Activated CD4-positive, alpha-beta memory T cell treated with anti-CD3 and anti-CD28 coated beads for 36 hours (primary cell): ENCODE measurements at places on chromosomes 12 and 14. TPM values are rescaled to one million over a fixed set of nuclear protein-coding genes. Genes with fewer than 3 reads are reported as not detected.

- H3K36me3 ChIP-seq, result peaks cover 35% of the 10 kb centered on the region
- H3K4me1 ChIP-seq, result peaks cover 23% of the 10 kb centered on the region
- H3K27ac ChIP-seq, result no peak overlapping the region
- peaks cover 8% of the 10 kb centered on the region for H3K27me3 ChIP-seq
Measured at GRCh38 chr12:113155646-113156045, 6.1 kb downstream of the CFAP73 start.

DNA sequence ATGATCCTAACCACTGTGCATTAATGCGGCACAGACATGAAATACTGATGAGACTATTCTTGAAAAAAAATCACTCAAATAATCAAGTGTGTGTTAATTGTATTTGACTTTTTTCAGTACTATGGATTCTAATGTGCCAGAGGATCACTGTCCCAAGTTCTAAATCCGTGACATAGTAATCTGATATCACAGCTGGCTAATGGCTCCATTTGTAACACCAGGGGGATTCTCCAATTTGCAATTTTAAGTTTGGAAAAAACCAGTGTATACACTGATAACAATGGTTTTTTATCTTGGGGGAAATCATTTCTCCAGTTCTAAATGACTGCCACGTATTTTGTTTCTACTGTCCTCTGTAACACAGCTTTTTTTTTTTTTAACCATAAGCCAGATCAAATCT is 33.0 kb downstream of the MPHOSPH9 start:
- H3K4me3 ChIP-seq, result no peak overlapping the region
- H3K4me1 ChIP-seq, result peaks cover 17% of the 10 kb centered on the region
- DNase-seq, result no peak
- peak overlapping the region; percentile 53 for H3K27ac ChIP-seq
- H3K36me3 ChIP-seq, result peaks cover 37% of the 10 kb centered on the region

- H3K4me3 ChIP-seq, result no peak overlapping the region
- H3K27me3 ChIP-seq, result no peaks in the 10 kb centered on the region
- H3K4me1 ChIP-seq, result peaks cover 10% of the 10 kb centered on the region
- peaks cover 52% of the 10 kb centered on the region for H3K36me3 ChIP-seq
Measured at GRCh38 chr12:21471294-21471693, 30.1 kb downstream of the RECQL start.

SERPINA12 gene
- not detected for total RNA-seq

ABCD2 gene
- total RNA-seq, result 4.8 TPM

- peak overlapping the region; percentile 98 for H3K4me3 ChIP-seq
- H3K36me3 ChIP-seq, result peaks cover 32% of the 10 kb centered on the region
- H3K4me1 ChIP-seq, result peaks cover 60% of the 10 kb centered on the region
- DNase-seq, result peak; percentile 44
- H3K27ac ChIP-seq, result peak overlapping the region; percentile 87
Measured at GRCh38 chr12:111842556-111843396, 748 bp downstream of the MAPKAPK5 start.

DNA sequence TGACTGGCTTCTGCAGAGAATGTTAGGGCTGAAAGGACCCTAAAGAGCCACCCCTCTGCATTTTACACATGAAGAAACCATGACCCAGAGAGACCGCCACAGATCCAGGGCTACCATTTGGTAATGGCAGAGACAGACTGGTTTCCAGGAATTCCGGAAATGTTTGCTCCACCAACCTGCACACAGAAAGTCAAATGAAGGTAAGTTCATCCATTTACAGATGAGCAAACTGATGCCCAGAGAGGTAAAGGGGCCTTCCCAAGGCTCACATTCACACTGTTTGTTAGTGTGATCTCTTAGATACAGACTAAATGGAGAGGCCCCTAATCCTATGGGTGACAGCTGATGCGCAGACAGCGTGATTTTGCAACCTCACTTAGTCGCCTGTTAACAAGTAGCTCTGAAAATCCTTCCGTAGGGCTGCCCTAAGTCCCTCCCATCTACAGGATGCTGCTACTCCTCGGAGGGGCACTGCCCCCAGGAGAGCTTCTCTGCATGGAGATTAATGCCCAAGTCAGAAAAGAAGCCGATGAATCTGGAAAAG is 33.8 kb downstream of the ZFP36L1 start:
- DNase-seq, result no peak
- no peaks in the 10 kb centered on the region for H3K36me3 ChIP-seq
- no peak overlapping the region for H3K4me3 ChIP-seq
- H3K4me1 ChIP-seq, result peaks cover 8% of the 10 kb centered on the region
- no peaks in the 10 kb centered on the region for H3K27me3 ChIP-seq

KRT3 gene
- not detected for total RNA-seq

GRCh38 chr14:104970231-104971068 is 7.7 kb downstream of the AHNAK2 start:
- no peak overlapping the region for H3K27ac ChIP-seq
- no peak for DNase-seq

SLC17A8 gene
- total RNA-seq, result not detected

- no peak overlapping the region for H3K27ac ChIP-seq
- H3K27me3 ChIP-seq, result no peaks in the 10 kb centered on the region
- no peak overlapping the region for H3K4me3 ChIP-seq
- no peak for DNase-seq
- H3K4me1 ChIP-seq, result peaks cover 2% of the 10 kb centered on the region
- H3K36me3 ChIP-seq, result peaks cover 6% of the 10 kb centered on the region
Measured at GRCh38 chr12:98674841-98675240, 29.8 kb downstream of the APAF1 start.

IL26 gene
- total RNA-seq, result 2.1 TPM

GRCh38 chr14:68193970-68194681 is 374.5 kb downstream of the RAD51B start:
- no peaks in the 10 kb centered on the region for H3K36me3 ChIP-seq
- H3K27ac ChIP-seq, result no peak overlapping the region
- no peak for DNase-seq
- H3K4me3 ChIP-seq, result no peak overlapping the region

GRCh38 chr12:12481631-12482030 is 81.0 kb downstream of the DUSP16 start:
- H3K27ac ChIP-seq, result peak overlapping the region; percentile 99
- H3K4me1 ChIP-seq, result peaks cover 73% of the 10 kb centered on the region
- H3K27me3 ChIP-seq, result no peaks in the 10 kb centered on the region
- peaks cover 73% of the 10 kb centered on the region for H3K36me3 ChIP-seq
- peak; percentile 56 for DNase-seq

CLMN gene
- total RNA-seq, result 0.92 TPM

TSPAN11 gene
- total RNA-seq, result not detected

SMCO3 gene
- total RNA-seq, result not detected

DNA sequence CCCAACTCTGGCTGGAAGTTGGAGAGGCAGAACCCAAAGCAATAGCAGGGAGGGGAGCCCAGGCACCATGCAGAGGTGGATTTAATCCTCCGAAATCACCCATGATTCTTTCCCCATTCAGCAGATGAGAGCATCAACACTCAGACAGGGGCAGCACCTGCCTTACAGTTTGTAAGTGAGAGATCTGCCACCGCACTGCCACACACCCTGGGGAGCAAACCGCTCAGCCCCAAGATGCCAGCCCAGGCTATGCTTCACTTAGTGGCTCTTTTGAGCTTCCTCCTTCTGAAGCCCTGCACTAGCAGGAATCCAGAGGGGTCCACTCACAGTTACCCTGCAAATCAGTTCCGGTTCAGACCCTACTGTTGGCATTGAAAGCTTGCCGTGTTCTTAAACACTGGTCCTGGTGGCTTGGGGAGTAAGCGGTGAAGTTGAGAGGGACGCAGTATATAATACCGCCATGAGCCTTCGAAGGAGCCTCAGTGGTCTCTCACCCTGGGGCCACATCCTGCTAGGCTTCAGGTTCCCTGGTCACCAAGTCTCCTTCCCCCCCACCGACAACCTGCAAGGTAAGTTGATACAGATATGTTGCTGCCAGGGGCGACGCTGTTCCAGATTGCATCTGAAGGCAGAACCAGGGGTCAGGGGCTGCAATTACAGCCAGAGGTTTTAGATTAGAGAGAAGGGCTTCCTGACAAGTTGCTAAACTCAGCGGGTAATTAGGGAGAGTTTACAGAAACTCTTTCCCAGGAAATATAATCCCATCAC is 72.0 kb upstream of the CCND2 start:
- no peak overlapping the region for H3K27ac ChIP-seq
- no peaks in the 10 kb centered on the region for H3K36me3 ChIP-seq
- DNase-seq, result no peak

PIGH gene
- total RNA-seq, result 17.1 TPM

KCTD10 gene
- total RNA-seq, result 40.3 TPM

GRCh38 chr12:31801872-31802271 is 73.1 kb upstream of the AMN1 start:
- no peaks in the 10 kb centered on the region for H3K27me3 ChIP-seq
- peaks cover 9% of the 10 kb centered on the region for H3K36me3 ChIP-seq
- no peak overlapping the region for H3K27ac ChIP-seq
- H3K4me1 ChIP-seq, result peaks cover 43% of the 10 kb centered on the region

GRCh38 chr12:47415054-47415453 is 290.8 kb downstream of the RPAP3 start:
- peaks cover 6% of the 10 kb centered on the region for H3K36me3 ChIP-seq
- no peaks in the 10 kb centered on the region for H3K27me3 ChIP-seq
- H3K27ac ChIP-seq, result peak overlapping the region; percentile 71
- H3K4me3 ChIP-seq, result no peak overlapping the region
- DNase-seq, result no peak
- H3K4me1 ChIP-seq, result peaks cover 70% of the 10 kb centered on the region

NR1H4 gene
- total RNA-seq, result not detected

GRCh38 chr12:132773077-132773955 is 11.7 kb upstream of the ANKLE2 start:
- peaks cover 42% of the 10 kb centered on the region for H3K36me3 ChIP-seq
- no peak overlapping the region for H3K27ac ChIP-seq
- DNase-seq, result no peak
- no peak overlapping the region for H3K4me3 ChIP-seq

BRMS1L gene
- 6.1 TPM for total RNA-seq

DNA sequence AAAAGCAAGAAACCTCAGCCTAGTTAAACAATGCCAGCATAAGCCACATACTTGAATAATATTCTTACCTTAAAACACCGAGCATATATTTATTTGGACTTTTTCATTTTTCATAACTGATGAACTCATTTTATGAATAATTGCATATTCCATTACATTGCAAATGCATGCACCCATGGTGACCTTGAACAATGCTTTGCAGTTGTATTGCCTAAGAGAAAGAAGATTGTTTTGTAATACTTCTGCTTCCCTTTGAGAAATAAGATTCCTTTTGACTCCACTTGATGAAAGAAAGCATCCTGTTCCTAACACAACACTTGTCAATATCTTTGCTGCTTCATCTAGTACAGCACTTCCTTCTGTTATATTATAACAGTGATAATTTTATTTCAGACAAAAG is 1182.2 kb downstream of the FLRT2 start:
- H3K27me3 ChIP-seq, result no peaks in the 10 kb centered on the region
- no peaks in the 10 kb centered on the region for H3K4me1 ChIP-seq
- H3K27ac ChIP-seq, result no peak overlapping the region
- H3K4me3 ChIP-seq, result no peak overlapping the region
- DNase-seq, result no peak
- H3K36me3 ChIP-seq, result no peaks in the 10 kb centered on the region

GRCh38 chr12:112950701-112951100 is 12.4 kb downstream of the OAS3 start:
- H3K27me3 ChIP-seq, result no peaks in the 10 kb centered on the region
- H3K4me3 ChIP-seq, result no peak overlapping the region
- H3K27ac ChIP-seq, result no peak overlapping the region
- DNase-seq, result no peak
- no peaks in the 10 kb centered on the region for H3K4me1 ChIP-seq

DNA sequence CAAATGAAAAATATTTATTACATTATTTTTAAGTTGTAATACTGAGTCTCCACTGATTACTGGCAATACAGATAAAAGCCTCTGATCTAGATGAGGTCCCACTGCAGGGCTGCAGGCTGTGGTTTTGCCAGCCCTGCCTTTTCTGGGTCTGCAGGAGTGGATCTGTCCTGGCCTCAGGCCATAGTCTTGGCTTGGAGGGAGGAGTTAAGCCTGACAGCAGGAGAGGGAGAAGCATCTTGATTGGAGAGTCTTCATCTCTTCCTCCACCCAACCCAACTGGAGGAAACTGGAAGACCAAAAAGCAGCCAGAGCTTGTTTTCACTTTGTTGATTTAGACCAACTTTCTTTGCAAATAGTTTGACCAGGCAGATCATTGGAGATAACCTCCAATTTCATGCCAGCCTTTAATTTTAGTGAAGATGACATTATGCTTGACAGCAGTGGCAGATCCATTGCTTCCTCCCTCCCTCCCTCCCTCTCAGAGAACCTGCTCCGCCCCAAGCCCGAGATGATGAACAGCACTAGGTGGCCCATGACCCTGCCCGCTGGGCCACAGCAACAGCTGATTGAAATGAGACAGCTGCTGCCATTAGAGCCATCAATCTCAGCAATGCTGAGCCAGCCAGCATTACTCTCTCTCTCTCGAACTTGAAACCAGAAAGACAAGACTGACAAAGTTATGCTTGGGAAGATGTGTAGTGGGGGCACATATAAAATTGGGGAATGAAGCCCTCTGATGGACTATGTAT is 222.4 kb downstream of the GLT1D1 start:
- DNase-seq, result no peak
- no peaks in the 10 kb centered on the region for H3K4me1 ChIP-seq
- H3K27ac ChIP-seq, result no peak overlapping the region

DNA sequence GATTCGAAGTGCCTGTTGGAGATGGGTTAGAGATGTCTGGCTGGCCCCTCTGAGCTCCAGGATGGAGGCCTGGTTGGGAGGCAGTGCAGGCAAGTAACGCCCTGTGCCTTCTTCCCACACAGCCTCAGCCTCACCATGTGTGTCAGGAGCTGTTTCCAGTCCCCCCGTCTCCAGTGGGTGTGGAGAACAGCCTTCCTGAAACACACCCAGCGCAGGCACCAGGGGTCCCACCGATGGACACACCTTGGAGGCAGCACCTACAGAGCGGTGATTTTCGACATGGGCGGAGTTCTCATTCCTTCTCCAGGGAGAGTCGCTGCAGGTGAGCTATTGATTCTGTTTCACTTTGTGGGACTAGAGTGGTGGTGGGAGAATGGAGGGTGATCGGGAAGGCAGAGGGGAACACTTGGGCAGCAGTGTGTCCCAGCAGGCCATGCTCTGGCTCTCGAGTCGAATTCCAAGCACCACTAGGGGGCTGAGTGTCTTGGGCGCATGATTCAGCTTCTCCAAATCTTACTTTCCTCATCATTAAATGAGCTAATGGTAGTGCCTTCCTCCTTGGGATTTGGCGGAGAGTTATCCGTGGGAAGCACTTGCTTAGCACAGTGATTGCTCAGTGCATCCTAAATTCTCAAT is 6.8 kb downstream of the ACAD10 start:
- DNase-seq, result no peak
- no peaks in the 10 kb centered on the region for H3K4me1 ChIP-seq
- peaks cover 8% of the 10 kb centered on the region for H3K36me3 ChIP-seq
- H3K27ac ChIP-seq, result no peak overlapping the region
- H3K4me3 ChIP-seq, result no peak overlapping the region

GRCh38 chr14:34851395-34851794 is 23.8 kb downstream of the BAZ1A start:
- H3K4me3 ChIP-seq, result no peak overlapping the region
- peaks cover 30% of the 10 kb centered on the region for H3K36me3 ChIP-seq
- H3K27me3 ChIP-seq, result no peaks in the 10 kb centered on the region
- no peak overlapping the region for H3K27ac ChIP-seq
- peaks cover 12% of the 10 kb centered on the region for H3K4me1 ChIP-seq

DNA sequence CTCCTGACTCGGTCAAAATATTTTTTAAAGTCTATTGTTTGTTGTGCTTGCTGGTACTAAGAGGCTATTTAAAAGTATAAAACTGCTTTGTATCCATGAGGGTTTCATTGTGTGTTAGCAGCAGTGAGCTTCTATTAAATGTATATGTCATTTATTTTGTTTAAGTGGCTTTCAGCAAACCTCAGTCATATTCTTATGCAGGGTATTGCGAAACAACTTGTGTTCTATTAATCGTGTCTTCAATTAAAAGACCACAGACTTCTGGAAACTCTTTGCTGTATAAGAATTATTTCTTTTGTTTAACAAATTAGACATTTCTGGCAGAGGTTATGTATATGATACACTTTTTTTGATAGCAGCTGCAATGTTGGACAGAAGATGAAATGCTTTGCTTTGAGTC is 6.5 kb downstream of the IAPP start:
- no peak overlapping the region for H3K4me3 ChIP-seq
- no peaks in the 10 kb centered on the region for H3K36me3 ChIP-seq
- H3K27me3 ChIP-seq, result peaks cover 7% of the 10 kb centered on the region
- no peaks in the 10 kb centered on the region for H3K4me1 ChIP-seq
